Stimulated activated CD4-positive, alpha-beta T cell treated with anti-CD3 and anti-CD28 coated beads, Interleukin-4, amount 100 ng/mL, for 4 hours (primary cell): ENCODE measurements at places on chromosomes 12 and 14.

DNA sequence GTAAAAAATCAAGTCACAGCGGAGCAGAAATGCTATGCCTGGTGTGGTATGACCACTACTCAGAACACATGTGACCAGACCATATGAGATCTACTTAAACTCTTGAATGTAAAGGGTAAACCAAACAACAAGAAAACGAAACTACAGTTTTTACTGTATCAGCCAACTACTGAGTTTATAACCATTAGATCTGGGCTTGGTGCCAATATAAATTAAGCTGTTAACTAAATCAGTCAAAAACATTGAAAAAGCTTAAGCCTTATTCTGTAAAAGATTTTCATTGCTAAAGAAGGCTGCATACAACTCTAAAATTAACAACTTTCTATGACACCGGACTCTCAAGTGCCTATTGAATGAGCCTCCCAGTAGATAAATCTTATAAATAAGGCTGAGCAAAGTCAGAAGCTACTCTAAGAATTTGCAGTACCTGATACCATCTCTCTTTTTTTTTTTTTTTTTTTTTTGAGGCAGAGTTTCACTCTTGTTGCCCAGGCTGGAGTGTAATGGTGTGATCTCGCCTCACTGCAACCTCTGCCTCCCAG, 35.4 kb downstream of the SPTLC2 start:
- DNase-seq, result no peak

DNA sequence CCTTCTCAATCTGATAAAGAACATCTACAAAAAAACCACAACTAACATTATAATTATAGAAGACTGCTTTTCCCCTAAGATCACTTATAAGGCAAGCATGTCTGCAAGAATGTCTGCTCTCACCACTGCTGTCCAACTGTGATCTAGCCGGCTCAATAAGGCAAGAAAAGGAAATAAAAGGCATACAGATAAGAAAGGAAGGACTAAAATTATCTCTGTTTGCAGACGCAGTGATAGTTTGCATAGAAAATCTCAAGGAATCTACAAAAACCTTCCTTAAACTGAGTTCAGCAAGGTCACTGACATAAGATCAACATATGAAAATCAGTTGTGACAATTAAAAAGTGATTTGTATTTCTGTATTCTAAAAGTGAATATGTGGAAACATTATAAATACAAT, 138.0 kb upstream of the EGLN3 start:
- DNase-seq, result no peak

GRCh38 chr14:69587389-69587788, 12.7 kb upstream of the CCDC177 start:
- no peak for DNase-seq

- no peak for DNase-seq
Measured at GRCh38 chr12:1629338-1630132, 504 bp downstream of the WNT5B start.

- no peak for DNase-seq
Measured at GRCh38 chr14:54085841-54086240, 129.2 kb upstream of the BMP4 start.

- no peak for DNase-seq
Measured at GRCh38 chr14:34171431-34172172, 220.7 kb upstream of the EGLN3 start.

GRCh38 chr14:76277586-76278130, 98.3 kb upstream of the ESRRB start:
- DNase-seq, result no peak

GRCh38 chr12:127957001-127957660, 309.8 kb upstream of the TMEM132C start:
- DNase-seq, result no peak

DNA sequence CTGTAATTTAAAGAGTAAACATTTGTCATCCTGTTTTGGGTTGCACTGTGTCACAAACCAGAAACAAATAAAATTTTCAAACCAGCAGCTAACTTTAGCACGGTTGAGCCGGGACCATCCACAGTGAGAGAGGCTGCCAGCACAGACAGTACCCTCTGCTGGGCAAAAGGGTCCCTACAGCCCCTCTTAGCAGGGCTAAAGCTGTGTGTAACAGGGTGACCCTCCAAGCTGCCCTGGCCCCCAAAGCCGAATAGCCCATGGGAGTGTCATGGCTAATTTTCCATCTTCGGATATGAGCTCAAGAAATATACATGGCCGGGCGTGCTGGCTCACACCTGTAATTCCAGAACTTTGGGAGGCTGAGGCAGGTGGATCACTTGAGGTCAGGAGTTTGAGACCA, 157.1 kb upstream of the GRIN2B start:
- no peak for DNase-seq

DNA sequence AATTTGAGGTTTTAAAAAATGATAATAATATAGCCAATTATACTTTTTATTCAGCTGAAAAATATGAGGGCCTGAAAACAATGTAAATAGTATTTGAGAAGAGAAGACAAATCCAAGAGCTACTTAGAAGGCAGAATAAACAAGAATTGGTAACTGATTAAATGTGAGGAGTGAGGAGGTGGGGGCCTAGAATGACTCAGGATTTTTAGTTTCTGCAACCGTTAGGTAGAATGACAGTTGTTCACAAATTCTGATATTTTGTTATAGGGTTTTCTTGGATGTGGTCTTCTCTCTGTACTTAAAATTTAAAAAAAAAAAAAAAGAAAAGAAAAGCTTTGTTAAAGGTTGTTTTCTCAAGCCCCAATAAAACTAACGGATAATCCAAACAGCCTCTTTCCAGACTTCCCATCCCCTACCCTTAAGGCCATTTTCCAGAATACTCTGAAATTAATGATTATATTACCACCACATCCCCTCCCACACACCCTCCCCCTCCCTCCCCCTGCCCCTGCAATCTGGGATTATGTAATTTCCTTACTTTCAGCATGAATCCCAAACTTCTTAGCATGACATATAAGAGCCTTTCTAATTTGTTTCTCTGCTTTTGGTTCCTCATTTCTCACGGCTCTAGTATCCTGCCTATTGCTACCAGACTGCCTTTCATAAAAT, 50.4 kb downstream of the LRP6 start:
- no peak for DNase-seq

GRCh38 chr12:2064071-2064507, 11.3 kb downstream of the CACNA1C start:
- no peak for DNase-seq

- DNase-seq, result no peak
Measured at GRCh38 chr12:91940826-91941570, 204.6 kb downstream of the BTG1 start.

- no peak for DNase-seq
Measured at GRCh38 chr12:8449355-8449859, 6.4 kb upstream of the CLEC6A start.

DNA sequence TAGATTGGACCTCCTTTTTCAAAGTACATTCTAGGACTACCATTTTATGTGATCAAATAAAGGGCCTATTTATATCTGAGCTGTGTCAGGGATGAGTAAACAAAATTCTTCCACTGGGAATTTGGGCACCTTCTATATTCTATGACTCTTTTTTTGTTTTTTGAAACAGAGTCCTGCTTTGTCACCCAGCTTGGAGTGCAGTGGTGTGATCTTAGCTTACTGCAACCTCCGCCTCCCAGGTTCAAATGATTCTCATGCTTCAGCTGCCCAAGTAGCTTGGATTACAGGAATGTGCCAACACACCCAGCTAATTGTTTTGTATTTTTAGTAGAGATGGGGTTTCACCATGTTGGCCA, 64.8 kb downstream of the DRAM1 start:
- no peak for DNase-seq

DNA sequence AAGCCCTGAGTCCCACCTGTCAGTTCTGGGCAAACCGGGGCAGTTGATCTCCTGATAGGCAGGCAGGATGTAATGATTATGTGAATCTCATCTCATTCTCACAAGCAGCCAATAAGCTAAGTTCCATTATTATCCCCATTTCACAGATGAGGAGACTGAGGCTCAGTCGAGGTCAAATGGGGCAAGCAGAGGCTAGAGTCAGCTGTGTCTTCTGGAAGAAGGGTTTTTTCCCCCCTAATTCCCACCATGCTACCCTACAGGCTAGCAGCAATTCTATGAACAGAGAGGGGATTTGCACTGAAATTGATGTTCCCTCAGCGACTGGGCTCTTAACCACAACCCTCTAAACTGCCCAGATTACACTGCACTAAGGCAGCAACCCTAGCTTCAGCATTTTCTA, 93.8 kb upstream of the MAP1LC3B2 start:
- no peak for DNase-seq

DNA sequence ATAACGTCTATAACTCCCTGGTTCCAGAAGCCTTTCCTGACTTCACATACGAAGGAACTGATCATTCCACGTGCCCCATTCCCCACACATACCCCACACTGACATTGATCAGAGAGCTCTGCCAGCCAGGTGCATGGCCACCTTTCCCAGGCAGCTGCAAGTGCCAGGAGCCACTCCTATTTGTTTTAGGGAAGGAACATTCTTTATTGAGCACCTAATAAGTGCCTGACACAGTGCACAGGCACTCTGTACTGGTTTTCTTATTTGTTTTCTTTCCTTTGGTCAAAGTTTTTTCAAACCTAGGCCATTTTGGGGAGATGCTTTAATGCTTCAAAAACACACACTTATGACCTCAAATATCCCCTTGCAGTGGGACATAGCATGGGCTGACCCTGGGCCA, 50.0 kb downstream of the PITPNM2 start:
- DNase-seq, result no peak

- no peak for DNase-seq
Measured at GRCh38 chr12:57129889-57130288, 1.6 kb downstream of the LRP1 start.

- DNase-seq, result no peak
Measured at GRCh38 chr12:116577154-116577561, 18.0 kb downstream of the MAP1LC3B2 start.

GRCh38 chr12:51521554-51522276, 69.3 kb upstream of the SCN8A start:
- DNase-seq, result no peak

- DNase-seq, result no peak
Measured at GRCh38 chr14:79325557-79325956, 885.7 kb downstream of the DIO2 start.

GRCh38 chr14:43356979-43357545, 1150.0 kb downstream of the FSCB start:
- DNase-seq, result no peak

- DNase-seq, result no peak
Measured at GRCh38 chr12:43271659-43272058, 280.3 kb downstream of the ADAMTS20 start.

- no peak for DNase-seq
Measured at GRCh38 chr14:87952307-87953094, 40.5 kb downstream of the GALC start.

- no peak for DNase-seq
Measured at GRCh38 chr14:73823339-73823885, 28.2 kb upstream of the PTGR2 start.

GRCh38 chr12:5345534-5345933, 86.4 kb upstream of the NTF3 start:
- no peak for DNase-seq

- no peak for DNase-seq
Measured at GRCh38 chr12:3233797-3234196, 156.6 kb downstream of the TSPAN9 start.

DNA sequence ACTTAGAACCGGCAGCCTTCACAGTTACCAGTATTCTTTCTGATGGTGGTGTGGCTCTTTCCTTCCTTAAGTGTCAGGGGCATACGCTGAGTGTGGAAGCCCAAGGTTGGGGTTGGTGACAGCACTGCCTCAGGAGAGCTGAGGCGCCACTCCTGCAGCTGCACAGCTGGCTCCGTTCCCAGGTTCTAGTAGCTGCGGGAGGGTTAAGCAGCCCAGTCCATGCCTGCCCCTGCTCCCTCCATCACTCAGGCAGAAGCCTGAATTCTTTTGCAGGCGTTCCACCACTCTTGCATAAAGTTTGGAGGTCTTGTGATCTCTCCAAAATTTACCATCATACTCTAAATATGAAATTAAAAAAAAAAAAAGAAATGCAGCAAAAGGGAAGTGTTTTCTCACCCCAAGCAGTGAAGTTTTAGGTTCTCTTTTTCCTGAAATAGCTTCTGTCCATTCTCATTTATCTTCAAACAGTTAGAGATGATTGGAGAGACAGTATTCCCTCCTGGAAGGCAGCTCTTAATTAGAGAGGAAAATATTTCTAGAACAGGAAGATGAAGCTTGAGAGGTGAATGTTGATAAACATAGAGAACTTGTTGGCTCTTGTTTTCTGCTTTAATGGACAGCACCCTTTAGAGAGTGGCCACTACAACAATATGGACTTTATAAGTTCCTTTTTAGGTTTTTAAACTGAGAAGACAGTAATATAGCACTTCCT, 136.1 kb downstream of the FGD4 start:
- no peak for DNase-seq

DNA sequence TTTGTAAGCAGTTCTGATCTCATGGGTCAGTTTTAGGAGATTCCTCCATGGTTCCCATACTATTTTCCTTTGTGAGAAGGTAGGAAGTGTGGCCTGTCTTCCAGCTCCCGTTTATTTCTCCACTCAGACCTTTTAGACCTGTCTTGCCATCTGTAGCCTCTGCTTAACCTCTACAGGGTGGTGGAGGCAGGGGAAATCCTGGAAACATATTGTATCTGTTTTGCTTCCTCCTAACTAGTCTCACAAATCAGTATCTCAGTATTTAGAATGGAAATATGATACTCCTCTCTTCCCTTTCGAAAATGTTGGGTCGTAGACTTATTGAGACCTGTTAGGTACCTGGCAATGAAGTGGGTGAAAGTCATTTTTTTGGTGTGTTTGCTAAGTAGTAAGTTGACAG, 399.4 kb upstream of the RGS6 start:
- no peak for DNase-seq

- no peak for DNase-seq
Measured at GRCh38 chr12:79455286-79455685, 235.5 kb downstream of the PAWR start.

GRCh38 chr14:87830443-87831096, 162.4 kb downstream of the GALC start:
- no peak for DNase-seq

DNA sequence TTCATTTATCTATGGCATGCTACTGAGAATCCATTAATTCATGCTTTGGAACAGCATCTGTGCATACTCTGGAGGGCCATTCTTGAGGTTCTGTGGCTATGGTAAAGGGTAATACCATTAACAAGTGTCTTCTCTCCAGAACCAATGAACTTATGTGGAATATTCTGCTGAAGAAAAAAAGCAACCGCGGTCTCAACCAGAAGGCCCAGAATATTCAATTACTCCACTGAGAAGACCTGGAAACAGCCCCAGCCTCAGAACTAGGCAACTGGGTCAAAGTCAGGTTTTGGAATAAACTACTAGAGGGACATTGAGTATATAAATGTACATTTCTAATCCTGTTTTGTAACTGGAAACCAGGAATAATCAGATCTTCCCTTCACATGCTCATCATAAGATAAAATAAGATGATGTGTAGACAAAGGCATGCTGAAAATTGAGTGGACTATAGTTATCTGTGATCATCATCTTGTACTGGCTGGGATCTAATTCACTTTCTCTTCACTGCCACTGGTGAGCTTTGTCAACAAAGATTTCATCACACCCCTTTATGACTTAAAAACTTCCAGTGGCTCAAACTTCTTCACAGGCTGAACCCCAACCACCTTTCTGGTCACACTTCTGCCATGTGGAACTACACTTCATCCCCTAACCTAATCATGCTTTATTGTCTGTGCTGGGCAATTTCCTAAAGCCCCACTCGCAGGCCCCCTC, 6.0 kb downstream of the SPTB start:
- no peak for DNase-seq

GRCh38 chr14:22456998-22457594, 131.9 kb downstream of the DAD1 start:
- no peak for DNase-seq
